ENCODE measurements at places on chromosomes 6 and 20.

GRCh38 chr6:163670336-163670735 is 255.8 kb downstream of the QKI start:
- DNase-seq: no peak

- DNase-seq: no peak
These were observed 39.0 kb downstream of the IL22RA2 start for GRCh38 chr6:137134483-137134882.

DNA sequence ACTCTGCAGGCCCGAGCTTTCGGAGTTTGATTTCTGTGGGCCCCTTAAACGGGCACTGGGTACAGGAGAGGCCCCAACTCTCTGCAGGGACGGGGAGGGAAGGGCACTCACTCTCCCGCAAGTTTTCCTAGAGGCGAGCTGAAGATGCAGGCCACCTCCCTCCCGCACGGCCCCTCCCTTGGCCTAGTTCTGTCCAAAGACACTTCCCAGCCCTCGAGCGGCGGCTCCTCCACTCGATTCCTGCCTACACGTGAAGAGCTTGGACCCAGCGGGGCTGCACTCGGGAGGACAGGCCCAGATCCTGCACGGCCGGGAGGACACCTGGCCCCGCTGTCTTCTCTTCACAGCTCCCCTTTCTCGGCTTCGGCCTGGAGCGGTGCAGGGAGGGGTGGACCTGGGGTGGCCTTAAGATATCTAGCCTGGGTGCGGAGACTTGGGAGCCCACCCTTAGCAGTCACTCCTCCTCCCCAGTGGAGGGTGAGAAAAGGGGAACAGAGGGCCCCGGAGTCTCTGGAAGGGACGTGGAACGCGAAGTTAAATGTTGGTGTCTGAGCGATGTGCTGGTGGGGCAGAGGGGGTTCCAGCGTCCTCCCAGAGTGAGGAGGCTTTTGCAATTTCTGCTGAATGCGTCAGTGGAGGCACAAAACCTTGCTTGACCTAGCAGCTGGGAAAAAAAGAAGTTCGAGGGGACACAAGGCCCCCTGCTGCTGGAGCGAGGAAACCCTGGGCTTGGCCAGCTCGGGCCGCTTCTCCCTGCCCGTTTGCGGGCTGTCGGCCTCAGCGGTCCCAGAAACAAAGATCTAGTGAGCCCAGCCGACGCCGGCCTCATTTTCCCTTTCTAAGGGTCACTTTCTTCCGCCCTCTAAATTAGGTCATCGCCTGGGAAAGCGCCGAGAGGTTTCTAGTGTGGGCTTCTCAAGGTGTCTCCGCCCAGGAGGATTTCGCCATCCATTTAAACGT is 4.9 kb downstream of the OLIG3 start:
- DNase-seq: no peak

DNA sequence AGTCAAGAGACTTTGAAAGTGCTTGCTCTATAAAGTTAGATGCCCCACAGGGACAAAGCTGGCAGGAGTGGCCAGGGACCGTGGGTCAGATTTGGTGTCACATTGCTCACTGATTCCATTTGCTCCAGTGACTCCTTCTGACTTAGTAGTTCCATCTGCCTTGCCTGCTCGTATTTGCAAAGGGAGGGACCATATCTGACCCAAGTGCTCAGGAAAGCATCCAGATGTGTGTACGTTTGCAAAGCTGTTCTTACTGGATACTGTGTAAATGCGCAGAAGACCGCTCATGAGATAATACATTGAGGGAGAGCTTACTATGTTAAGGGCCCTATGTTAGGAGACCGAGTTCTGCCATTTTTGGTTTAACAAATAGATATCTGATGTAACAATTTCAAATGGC is 21.2 kb upstream of the CCN6 start:
- DNase-seq: no peak

GRCh38 chr6:155399745-155400653 is 55.6 kb downstream of the NOX3 start:
- no peak for DNase-seq

GRCh38 chr20:57965441-57965840 is 255.6 kb upstream of the PMEPA1 start:
- no peak for DNase-seq

DNA sequence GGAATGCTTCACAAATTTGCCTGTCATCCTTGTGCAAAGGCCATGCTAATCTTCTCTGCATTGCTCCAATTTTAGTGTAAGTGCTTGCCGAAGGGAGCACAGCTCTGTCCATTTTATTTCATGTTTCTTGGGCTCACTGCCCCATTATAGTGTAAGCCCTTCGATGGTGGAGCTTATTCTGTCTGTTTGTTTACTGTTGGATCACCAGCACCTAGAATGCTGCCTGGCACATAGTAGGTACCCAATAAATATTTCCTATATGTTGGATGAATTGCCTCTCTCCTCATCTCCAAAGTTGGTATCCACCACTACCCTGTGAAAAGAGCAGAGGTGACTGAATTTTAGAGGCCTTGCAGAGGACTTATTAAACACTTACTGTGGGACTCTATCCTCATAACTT is 18.8 kb upstream of the HMGN4 start:
- no peak for DNase-seq

- DNase-seq: no peak
These were observed 4.8 kb upstream of the SMIM28 start for GRCh38 chr6:138372711-138373463.

DNA sequence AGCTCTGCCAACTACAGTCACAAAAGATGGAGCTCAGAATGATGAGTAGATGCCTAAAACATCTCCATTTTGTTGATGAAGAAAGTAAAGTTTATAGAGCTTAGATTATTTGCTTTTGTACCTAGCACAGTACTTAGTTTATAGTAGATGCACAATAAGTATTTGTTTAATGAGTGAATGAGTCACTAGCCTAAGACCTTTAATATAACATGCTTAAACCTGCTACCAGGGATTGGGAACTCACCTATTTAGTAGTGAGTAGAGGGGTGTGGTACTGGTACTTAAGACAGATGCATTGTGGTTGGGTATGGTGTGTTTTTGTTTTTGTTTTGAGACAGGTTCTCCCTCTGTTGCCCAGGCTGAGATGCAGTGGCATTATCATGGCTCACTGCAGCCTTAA is 35.8 kb downstream of the TRIM38 start:
- no peak for DNase-seq

DNA sequence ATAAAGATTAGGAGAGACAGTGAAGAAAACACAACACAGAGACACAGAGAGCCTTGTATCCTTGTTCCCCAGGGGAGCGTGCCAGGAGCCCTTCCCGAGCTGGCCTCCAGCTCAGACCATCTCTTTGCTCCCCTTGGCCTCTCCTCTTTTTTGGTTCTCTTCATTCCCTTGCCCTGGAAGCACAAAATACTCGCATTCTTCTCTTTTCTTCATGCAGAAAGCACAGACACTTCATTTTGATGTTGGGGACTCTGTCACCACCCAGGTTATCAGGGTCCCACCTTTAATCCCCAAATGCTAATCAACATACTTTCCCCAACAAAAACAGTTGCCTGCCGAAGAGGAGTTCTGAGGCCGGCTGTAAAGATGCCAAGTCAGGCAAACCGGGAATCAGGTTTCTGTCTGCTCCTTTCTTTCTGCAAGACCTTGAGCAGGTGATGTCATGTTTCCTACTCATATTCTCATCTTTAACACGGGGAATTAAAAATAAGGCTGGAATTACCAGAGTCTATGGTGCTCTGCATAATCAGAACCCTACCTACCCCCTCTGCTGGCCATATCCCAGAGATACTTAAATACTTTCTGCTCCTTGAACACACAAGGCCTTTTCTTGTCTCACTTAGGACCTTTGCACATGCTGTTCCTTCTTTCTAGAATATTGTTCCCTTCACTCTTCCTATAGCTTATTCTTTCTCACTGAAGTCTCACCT is 21.7 kb downstream of the TGM6 start:
- no peak for DNase-seq

DNA sequence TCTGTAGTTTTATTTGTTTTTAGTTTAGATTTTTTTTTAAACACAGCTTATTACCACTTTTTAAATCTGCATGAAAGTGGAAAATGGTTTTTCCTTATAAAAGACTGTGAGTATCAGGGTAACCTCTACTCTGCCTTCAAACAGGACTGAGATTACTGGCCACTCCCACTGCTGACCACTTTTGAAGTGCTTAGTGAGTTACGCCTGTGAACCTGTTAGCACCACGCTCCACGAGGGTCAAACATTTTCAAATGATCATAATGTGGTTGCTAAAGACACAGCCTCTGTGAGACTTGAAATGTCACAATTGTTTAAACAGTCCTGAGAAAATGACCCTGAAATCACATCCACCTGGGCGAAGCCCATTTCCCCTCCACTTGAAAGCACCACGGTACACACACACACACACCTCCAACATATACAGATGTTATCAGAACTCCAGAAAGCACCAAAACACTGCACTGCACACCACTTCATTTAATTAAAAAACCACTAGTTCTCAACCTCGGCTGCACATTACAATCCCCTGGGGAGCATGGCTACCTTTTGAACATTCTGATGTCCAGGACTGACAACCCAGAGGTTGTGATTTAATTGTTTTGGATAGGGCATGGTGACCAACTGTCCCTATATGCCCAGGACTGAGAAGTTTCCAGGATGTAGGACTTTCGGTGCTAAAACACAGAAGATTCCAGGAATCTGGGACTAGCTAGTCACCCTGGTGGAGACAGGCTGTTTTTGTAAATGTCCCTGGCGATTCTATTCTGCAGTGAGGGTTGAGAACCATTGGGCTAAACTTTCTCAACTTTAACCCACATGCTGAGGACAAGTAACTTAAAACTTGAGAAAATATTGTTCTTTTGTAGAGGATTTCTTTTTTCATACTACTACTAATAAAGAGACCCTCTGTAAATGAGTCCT is 176.4 kb upstream of the MYLIP start:
- DNase-seq: no peak

DNA sequence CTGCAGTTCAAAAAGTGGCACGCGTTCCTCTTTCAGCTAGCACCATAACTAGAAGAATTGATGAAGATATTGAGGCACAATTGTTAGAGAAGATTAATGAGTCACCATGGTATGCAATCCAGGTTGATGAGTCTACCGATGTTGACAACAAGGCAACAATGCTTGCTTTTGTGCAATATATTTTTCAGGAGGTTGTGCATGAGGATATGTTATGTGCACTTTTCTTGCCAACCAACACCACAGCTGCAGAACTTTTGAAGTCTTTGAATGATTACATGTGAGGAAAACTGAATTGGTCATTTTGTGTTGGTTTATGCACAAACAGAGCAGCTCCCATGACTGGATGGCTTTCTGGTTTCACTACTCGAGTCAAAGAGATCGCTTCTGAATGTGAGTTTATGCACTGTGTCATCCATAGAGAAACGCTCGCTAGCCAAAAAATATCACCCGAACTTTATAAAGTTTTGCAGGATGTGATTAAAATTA is 129.3 kb upstream of the SLC24A3 start:
- DNase-seq: no peak

DNA sequence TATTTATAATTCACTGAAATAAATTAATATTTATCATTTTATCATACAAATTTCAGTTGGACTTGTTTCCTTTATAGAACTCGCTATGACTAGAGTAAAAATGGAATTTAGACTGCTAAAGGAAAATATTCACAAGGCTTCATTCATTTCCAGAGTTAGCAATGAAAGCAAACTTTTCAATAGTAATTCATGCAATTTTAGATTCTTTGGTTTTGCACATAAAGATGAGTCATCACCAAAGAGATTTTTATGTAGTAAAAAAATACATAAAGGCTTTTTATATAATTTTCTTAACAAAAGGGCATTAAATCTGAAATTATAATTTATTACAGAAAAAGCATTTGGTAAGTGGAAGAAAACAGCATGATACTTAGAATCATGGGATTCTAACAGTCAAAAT is 37.2 kb upstream of the STXBP5 start:
- DNase-seq: no peak

DNA sequence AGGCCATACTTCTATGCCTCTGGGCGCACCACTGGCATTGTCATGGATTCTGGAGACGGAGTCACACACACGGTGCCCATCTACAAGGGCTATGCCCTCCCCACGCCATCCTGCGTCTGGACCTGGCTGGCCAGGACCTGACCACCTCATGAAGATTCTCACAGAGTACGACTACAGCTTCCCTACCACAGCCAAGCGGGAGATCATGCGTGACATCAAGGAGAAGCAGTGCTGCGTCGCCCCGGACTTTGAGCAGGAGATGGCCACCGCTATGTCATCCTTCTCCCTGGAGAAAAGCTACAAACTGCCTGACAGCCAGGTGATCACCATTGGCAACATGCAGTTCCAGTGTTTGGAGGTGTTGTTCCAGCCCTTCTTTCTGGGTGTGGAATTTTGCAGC is 23.8 kb downstream of the TMEM74B start:
- DNase-seq: no peak

DNA sequence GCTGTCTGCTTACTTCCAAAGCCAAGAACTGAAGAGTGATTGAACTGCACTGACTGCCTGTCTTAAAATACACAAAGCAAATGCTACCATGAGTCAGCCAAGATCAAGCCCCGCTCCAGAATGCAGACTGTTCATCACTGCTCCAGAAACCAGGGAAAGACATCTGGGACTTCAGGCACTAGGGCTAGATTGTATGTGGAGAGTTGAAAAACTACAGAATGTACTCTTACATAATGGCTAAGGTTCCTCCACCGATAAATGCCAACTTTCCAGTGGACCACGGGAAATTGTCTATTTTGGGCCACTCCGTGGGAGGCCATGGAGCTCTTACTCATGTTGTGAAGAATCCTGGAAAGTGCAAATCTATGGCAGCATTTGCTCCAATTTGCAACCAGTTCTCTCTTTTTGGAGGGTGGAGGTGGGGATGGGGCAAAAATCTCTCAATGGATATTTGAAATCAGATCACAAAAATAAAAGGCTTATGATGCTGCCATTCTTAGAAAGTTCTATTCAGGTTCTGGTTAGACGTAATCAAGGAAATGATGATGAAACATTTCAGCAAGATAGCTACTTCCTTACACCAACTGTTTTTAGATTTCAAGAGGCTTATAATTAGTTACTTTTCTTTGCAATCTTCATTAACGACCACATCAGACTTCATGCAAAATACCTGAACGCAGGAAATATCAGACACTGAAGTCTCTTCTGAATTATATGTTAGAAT is 11.8 kb upstream of the CAP2 start:
- no peak for DNase-seq

GRCh38 chr20:38336726-38337125 is 9.6 kb upstream of the LBP start:
- no peak for DNase-seq

Measured in NCI-H2029 (cell line).